ENCODE measurements at places on chromosomes 12 and 14. TPM values are rescaled to one million over a fixed set of nuclear protein-coding genes. Genes with fewer than 3 reads are reported as not detected.
A peak's percentile ranks its signal among the peaks of the same experiment; 100 is the strongest.

Gene CCDC85C
- total RNA-seq, result 37.3 TPM

Gene ACTR10
- 75.7 TPM for total RNA-seq

Gene PLEKHH1
- 2.7 TPM for total RNA-seq

Gene NANOG
- not detected for total RNA-seq

Gene MGST1
- 65.9 TPM for total RNA-seq

Gene TAS2R9
- not detected for total RNA-seq

Gene CLEC9A
- total RNA-seq, result not detected

- no peaks in the 10 kb centered on the region for H3K27me3 ChIP-seq
- no peak for DNase-seq
- H3K4me1 ChIP-seq, result no peaks in the 10 kb centered on the region
- H3K27ac ChIP-seq, result no peak overlapping the region
- no peaks in the 10 kb centered on the region for H3K36me3 ChIP-seq
These were observed 48.4 kb downstream of the B4GALNT3 start for GRCh38 chr12:508145-508544.

DNA sequence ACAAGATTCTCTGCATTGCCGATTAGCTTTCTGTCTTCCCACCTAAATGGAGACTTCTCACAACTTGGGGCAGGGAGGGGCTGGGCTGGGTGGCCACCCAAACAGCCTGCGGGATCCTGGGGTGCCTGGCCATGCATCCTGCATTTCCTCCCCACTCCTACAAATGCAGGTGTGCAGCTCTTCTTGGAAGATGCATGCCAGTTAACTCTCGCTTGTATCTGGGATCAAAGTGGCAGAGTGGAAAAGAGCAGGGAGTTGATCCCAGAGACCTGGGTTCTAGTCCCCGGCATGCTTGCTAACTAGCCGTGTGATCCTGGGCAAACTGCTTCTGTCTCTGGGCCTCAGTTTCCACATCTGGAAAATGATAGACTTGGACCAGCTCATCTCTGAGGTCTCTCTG lies 136.6 kb downstream of the TSPAN9 start:
- no peak for DNase-seq
- H3K4me3 ChIP-seq, result no peak overlapping the region
- no peaks in the 10 kb centered on the region for H3K27me3 ChIP-seq
- H3K27ac ChIP-seq, result no peak overlapping the region
- peaks cover 18% of the 10 kb centered on the region for H3K4me1 ChIP-seq

DNA sequence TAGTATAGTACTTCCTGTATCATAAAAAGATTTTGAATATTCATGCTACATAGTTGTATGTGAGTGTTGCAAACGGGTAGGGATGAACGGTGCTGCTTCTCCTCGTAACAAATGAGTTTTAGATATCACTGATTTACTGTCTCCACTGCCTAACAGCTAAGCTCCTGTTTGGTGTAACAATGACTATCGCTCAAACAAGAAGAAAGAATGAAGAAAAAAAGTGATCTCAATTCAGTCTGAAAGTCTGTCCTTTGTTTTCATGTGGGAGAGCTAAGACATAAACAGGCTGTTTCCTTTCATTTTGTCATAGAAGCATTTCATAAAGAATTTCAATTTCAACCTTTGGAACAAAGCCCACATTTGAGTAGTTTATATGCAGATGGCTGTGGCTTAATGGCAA lies 26.1 kb upstream of the RTRAF start:
- peak overlapping the region; percentile 25 for H3K4me3 ChIP-seq
- DNase-seq, result no peak
- H3K27ac ChIP-seq, result peak overlapping the region; percentile 45
- peaks cover 16% of the 10 kb centered on the region for H3K4me1 ChIP-seq
- no peaks in the 10 kb centered on the region for H3K27me3 ChIP-seq

DNA sequence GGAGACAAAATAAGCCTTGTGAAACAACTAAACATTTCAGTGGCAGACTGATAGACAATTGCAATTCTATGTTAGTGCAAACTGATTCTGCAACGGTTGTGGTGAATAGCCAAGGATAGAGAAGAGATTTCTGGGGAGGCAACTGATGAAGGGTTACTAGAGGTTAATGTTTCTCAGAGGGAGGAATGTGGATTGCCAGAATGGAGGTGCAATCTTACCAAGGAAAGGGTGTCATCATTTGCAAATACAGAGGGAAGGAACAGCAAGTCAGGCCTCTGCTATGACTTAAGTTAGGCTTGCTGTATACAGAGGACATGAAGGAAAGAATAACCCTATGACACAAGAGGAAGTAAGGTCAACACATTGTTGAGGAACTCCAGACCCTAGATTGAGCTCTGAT lies 35.8 kb downstream of the CCDC175 start:
- no peak for DNase-seq
- H3K27ac ChIP-seq, result no peak overlapping the region
- H3K27me3 ChIP-seq, result no peaks in the 10 kb centered on the region
- H3K4me1 ChIP-seq, result no peaks in the 10 kb centered on the region
- no peak overlapping the region for H3K4me3 ChIP-seq

GRCh38 chr14:20035938-20036337 lies at the start of gene OR4K13:
OR4K13 (minus strand) TSS chr14:20036038; CDS start chr14:20034758, 1,280 bp downstream.
- H3K36me3 ChIP-seq, result no peaks in the 10 kb centered on the region
- H3K27ac ChIP-seq, result no peak within 1 kb of the TSS
- no peaks in the 10 kb centered on the region for H3K4me1 ChIP-seq
- H3K4me3 ChIP-seq, result no peak within 1 kb of the TSS
- DNase-seq, result no peak

- H3K4me3 ChIP-seq, result no peak overlapping the region
- no peaks in the 10 kb centered on the region for H3K36me3 ChIP-seq
- no peak for DNase-seq
- no peaks in the 10 kb centered on the region for H3K27me3 ChIP-seq
- H3K4me1 ChIP-seq, result no peaks in the 10 kb centered on the region
- H3K27ac ChIP-seq, result no peak overlapping the region
These were observed 246.6 kb upstream of the LRFN5 start for GRCh38 chr14:41360126-41360525.

GRCh38 chr12:28223858-28224257 lies 33.6 kb downstream of the CCDC91 start:
- H3K4me1 ChIP-seq, result peaks cover 14% of the 10 kb centered on the region
- H3K36me3 ChIP-seq, result no peaks in the 10 kb centered on the region
- H3K4me3 ChIP-seq, result no peak overlapping the region
- H3K27ac ChIP-seq, result no peak overlapping the region
- no peak for DNase-seq
- H3K27me3 ChIP-seq, result no peaks in the 10 kb centered on the region

GRCh38 chr14:33390335-33390734 lies 451.7 kb downstream of the NPAS3 start:
- no peaks in the 10 kb centered on the region for H3K4me1 ChIP-seq
- no peak overlapping the region for H3K27ac ChIP-seq
- no peak for DNase-seq
- no peaks in the 10 kb centered on the region for H3K27me3 ChIP-seq

DNA sequence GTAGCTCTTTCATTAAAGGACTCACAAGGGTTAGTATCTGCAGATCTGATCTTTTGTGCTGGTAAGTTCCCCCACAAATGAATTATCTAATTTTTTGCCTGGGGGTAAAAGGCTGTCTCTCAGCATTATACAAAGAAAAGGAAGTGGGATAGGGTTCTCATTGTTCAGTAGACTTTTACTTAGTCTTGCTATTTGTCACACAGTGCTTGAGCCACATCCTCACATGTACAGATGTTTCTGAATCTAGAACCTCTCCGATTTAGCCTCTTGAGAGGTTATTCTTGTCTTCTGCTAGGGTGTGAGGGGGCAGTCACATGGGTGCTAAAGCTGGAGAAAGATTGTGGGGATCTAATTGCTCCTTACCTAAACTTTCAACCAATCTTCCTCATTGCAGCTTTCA lies 93.0 kb downstream of the SLC41A2 start:
- no peak for DNase-seq
- no peak overlapping the region for H3K4me3 ChIP-seq

- DNase-seq, result no peak
- H3K4me3 ChIP-seq, result no peak overlapping the region
- H3K4me1 ChIP-seq, result peaks cover 10% of the 10 kb centered on the region
- no peaks in the 10 kb centered on the region for H3K36me3 ChIP-seq
These were observed 5.7 kb upstream of the CAND1 start for GRCh38 chr12:67263471-67263870.

DNA sequence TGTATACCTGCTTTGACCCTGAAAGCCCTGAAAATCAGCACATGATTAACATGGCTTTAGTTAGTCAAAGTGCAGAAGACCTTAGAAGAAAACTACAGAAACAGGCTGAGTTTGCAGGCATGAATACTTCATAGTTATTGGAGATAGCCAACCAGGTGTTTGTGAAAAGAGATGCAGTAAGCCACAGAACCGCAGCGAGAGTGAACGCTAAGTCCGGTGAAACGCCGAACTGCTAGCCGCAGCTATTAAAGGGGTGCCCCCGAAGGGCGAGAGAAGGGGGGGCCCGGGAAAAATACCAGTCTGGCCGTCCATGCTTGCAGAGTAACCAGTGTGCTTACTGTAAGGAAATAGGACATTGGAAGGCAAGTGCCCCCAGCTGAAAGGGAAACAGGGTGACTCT lies 784.0 kb upstream of the TMEM132C start:
- no peaks in the 10 kb centered on the region for H3K4me1 ChIP-seq
- no peaks in the 10 kb centered on the region for H3K36me3 ChIP-seq
- no peak overlapping the region for H3K27ac ChIP-seq
- H3K4me3 ChIP-seq, result no peak overlapping the region
- no peaks in the 10 kb centered on the region for H3K27me3 ChIP-seq
- DNase-seq, result no peak

- H3K4me3 ChIP-seq, result peak overlapping the region; percentile 77
- H3K36me3 ChIP-seq, result no peaks in the 10 kb centered on the region
- H3K4me1 ChIP-seq, result peaks cover 43% of the 10 kb centered on the region
- DNase-seq, result no peak
- no peaks in the 10 kb centered on the region for H3K27me3 ChIP-seq
These were observed 1.1 kb downstream of the NAP1L1 start for GRCh38 chr12:76083246-76083903.

DNA sequence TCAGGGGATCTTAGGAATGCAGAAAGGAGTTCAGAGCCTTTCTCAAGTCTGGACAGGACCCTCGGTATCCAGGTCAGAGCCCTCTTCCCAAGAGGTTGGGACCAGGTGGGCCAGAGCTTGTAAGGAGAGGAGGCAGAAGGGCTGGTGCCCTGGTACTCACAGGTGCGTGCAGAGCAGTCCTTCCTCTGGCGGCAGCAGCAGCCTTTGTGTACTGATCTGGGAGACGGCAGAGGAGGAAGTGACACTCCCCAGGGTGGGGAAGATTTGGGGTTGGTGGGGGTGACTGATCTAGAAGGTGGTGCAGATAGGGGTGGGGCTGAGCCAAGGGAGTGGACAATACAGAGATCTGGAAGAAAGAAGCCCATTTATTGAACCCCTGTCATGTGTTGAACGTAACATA lies at the start of gene ITGB7:
TSS of gene ITGB7 (minus strand) at position 210 of the 400 bp plus-strand sequence. CDS start 6,808 bp downstream, outside the sequence.
- peaks cover 16% of the 10 kb centered on the region for H3K4me1 ChIP-seq
- no peaks in the 10 kb centered on the region for H3K27me3 ChIP-seq
- no peak within 1 kb of the TSS for H3K4me3 ChIP-seq
- H3K36me3 ChIP-seq, result peaks cover 24% of the 10 kb centered on the region

- peaks cover 47% of the 10 kb centered on the region for H3K4me1 ChIP-seq
- no peak overlapping the region for H3K27ac ChIP-seq
- H3K4me3 ChIP-seq, result peak overlapping the region; percentile 3
- no peaks in the 10 kb centered on the region for H3K36me3 ChIP-seq
- no peak for DNase-seq
These were observed 700 bp downstream of the SIX6 start for GRCh38 chr14:60509438-60510253.

- H3K4me1 ChIP-seq, result peaks cover 79% of the 10 kb centered on the region
- H3K27me3 ChIP-seq, result peaks cover 9% of the 10 kb centered on the region
- no peak overlapping the region for H3K27ac ChIP-seq
- no peak overlapping the region for H3K4me3 ChIP-seq
These were observed 6.7 kb downstream of the FAM222A start for GRCh38 chr12:109720152-109720856.

GRCh38 chr14:20626274-20626673 lies 15.2 kb downstream of the OR6S1 start:
- peak overlapping the region; percentile 46 for H3K4me3 ChIP-seq
- H3K4me1 ChIP-seq, result peaks cover 47% of the 10 kb centered on the region
- no peak overlapping the region for H3K27ac ChIP-seq
- no peaks in the 10 kb centered on the region for H3K27me3 ChIP-seq
- no peak for DNase-seq

DNA sequence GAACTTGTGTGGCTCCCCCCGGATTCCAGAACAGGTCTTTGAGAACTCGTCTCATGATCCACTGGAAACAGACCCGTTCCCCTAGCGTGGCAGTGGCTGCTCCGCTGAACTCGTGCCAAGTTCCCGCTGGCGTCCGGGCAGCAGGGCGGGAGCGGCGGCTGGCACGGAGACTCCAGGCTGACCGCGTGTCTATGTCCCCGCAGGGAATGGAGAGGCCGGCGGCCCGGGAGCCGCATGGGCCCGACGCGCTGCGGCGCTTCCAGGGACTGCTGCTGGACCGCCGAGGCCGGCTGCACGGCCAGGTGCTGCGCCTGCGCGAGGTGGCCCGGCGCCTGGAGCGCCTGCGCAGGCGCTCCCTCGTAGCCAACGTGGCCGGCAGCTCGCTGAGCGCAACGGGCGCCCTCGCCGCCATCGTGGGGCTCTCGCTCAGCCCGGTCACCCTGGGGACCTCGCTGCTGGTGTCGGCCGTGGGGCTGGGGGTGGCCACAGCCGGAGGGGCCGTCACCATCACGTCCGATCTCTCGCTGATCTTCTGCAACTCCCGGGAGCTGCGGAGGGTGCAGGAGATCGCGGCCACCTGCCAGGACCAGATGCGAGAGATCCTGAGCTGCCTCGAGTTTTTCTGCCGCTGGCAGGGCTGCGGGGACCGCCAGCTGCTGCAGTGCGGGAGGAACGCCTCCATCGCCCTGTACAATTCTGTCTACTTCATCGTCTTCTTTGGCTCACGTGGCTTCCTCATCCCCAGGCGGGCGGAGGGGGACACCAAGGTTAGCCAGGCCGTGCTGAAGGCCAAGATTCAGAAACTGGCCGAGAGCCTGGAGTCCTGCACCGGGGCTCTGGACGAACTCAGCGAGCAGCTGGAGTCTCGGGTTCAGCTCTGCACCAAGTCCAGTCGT lies 1.5 kb downstream of the APOLD1 start:
- H3K4me3 ChIP-seq, result peak overlapping the region; percentile 60
- H3K4me1 ChIP-seq, result peaks cover 18% of the 10 kb centered on the region
- no peaks in the 10 kb centered on the region for H3K36me3 ChIP-seq
- H3K27me3 ChIP-seq, result no peaks in the 10 kb centered on the region

DNA sequence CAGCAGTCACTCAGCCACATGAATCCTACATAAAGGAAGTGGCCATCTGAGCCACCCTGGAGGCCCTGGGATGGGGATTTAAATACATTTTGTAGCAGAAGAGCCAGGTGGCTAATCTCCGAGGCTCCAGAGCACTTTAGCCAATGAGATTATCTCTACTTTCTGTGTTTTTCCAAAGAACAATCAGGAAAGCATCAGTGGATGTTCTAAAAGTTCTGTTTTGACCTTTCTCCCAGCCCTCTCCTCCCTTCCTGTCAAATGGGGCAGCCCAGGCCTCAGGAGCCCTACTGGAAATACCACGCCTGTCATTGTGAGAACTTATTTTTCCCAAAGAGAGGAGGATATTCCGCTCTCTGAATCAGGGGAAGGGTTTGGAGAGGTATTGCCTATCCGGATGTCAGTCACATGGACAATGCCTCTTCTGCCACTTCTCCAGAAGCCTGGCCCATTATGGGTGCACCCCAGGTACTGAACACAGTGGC lies 336.8 kb upstream of the FKBP4 start:
- no peaks in the 10 kb centered on the region for H3K27me3 ChIP-seq
- no peak overlapping the region for H3K27ac ChIP-seq
- H3K4me1 ChIP-seq, result peaks cover 21% of the 10 kb centered on the region
- no peak for DNase-seq
- no peak overlapping the region for H3K4me3 ChIP-seq

- H3K27ac ChIP-seq, result no peak overlapping the region
- no peak overlapping the region for H3K4me3 ChIP-seq
- H3K36me3 ChIP-seq, result no peaks in the 10 kb centered on the region
- H3K27me3 ChIP-seq, result no peaks in the 10 kb centered on the region
- no peak for DNase-seq
- H3K4me1 ChIP-seq, result no peaks in the 10 kb centered on the region
These were observed 21.2 kb downstream of the FGF6 start for GRCh38 chr12:4424422-4424821.
